Bladder microvascular endothelial cell (primary cell): ENCODE measurements at places on chromosomes 2 and 18. TPM values are rescaled to one million over a fixed set of nuclear protein-coding genes. Genes with fewer than 3 reads are reported as not detected.

BBS5 gene
- 1.6 and 3.6 TPM in 2 replicates for total RNA-seq

KANSL1L gene
- total RNA-seq = 8.7 and 29.1 TPM in 2 replicates

SERPINB3 gene
- total RNA-seq = not detected in 2 replicates

TSPYL6 gene
- not detected in 2 replicates for total RNA-seq

FNDC4 gene
- 11.6 and 14.6 TPM in 2 replicates for total RNA-seq

METTL4 gene
- total RNA-seq = 10.7 and 15.4 TPM in 2 replicates

SLC19A3 gene
- total RNA-seq = not detected in 2 replicates

SCG2 gene
- total RNA-seq = 0.38 TPM in 1 of 2 replicates, not detected in the other

ERICH2 gene
- not detected in 2 replicates for total RNA-seq

LYPD6B gene
- total RNA-seq = not detected in 2 replicates

SCN9A gene
- 1.3 and 1.6 TPM in 2 replicates for total RNA-seq

KCNS3 gene
- total RNA-seq = 0.31 and 0.65 TPM in 2 replicates

CMPK2 gene
- total RNA-seq = 1.4 and 3.6 TPM in 2 replicates

STK39 gene
- 2.6 and 3.0 TPM in 2 replicates for total RNA-seq

NTSR2 gene
- total RNA-seq = not detected in 2 replicates

HOXD11 gene
- not detected in 2 replicates for total RNA-seq

GTF3C2 gene
- total RNA-seq = 18.3 and 38.1 TPM in 2 replicates

OTX1 gene
- total RNA-seq = not detected in 2 replicates

MAP3K19 gene
- not detected in 2 replicates for total RNA-seq

SETBP1 gene
- total RNA-seq = 0.16 and 2.5 TPM in 2 replicates

ONECUT2 gene
- total RNA-seq = 0.06 TPM in 1 of 2 replicates, not detected in the other

CRACDL gene
- total RNA-seq = 2.9 and 6.5 TPM in 2 replicates

GKN2 gene
- total RNA-seq = not detected in 2 replicates

ZNF2 gene
- total RNA-seq = 6.0 and 9.5 TPM in 2 replicates

ST6GAL2 gene
- 0.25 TPM in 1 of 2 replicates, not detected in the other for total RNA-seq

ME2 gene
- total RNA-seq = 29.0 and 55.8 TPM in 2 replicates

C1GALT1C1L gene
- total RNA-seq = 0.13 TPM in 1 of 2 replicates, not detected in the other

CD8B2 gene
- not detected in 2 replicates for total RNA-seq

TUBA4A gene
- 9.0 and 18.1 TPM in 2 replicates for total RNA-seq

MAL gene
- total RNA-seq = not detected in 2 replicates

CABYR gene
- 1.3 and 3.7 TPM in 2 replicates for total RNA-seq

RND3 gene
- 32.2 and 104 TPM in 2 replicates for total RNA-seq

CENPA gene
- 6.7 and 13.9 TPM in 2 replicates for total RNA-seq

OSBPL6 gene
- 0.65 and 13.4 TPM in 2 replicates for total RNA-seq

SPATA3 gene
- not detected in 2 replicates for total RNA-seq

SEPTIN2 gene
- 384 and 653 TPM in 2 replicates for total RNA-seq

GCG gene
- not detected in 2 replicates for total RNA-seq

OTOS gene
- total RNA-seq = not detected in 2 replicates

PROM2 gene
- total RNA-seq = 0.44 TPM in 1 of 2 replicates, not detected in the other

MAPK4 gene
- total RNA-seq = not detected in 2 replicates

SLC9A4 gene
- under 0.01 TPM in 2 replicates for total RNA-seq

ABCA12 gene
- total RNA-seq = under 0.01 TPM in 1 of 2 replicates, not detected in the other

CXCR2 gene
- not detected in 2 replicates for total RNA-seq

LCT gene
- under 0.01 TPM in 1 of 2 replicates, not detected in the other for total RNA-seq

KIAA2012 gene
- total RNA-seq = not detected in 2 replicates

PLEK gene
- total RNA-seq = 0.06 and 0.16 TPM in 2 replicates

CFC1 gene
- not detected in 2 replicates for total RNA-seq

FAM124B gene
- total RNA-seq = 64.1 and 147 TPM in 2 replicates

TLX2 gene
- total RNA-seq = not detected in 2 replicates

ITPRIPL1 gene
- 4.7 and 11.0 TPM in 2 replicates for total RNA-seq

CYP26B1 gene
- total RNA-seq = 0.16 and 1.2 TPM in 2 replicates
